Ureter (tissue), 1 donor: ENCODE measurements at places on chromosomes 11 and 22.

DNA sequence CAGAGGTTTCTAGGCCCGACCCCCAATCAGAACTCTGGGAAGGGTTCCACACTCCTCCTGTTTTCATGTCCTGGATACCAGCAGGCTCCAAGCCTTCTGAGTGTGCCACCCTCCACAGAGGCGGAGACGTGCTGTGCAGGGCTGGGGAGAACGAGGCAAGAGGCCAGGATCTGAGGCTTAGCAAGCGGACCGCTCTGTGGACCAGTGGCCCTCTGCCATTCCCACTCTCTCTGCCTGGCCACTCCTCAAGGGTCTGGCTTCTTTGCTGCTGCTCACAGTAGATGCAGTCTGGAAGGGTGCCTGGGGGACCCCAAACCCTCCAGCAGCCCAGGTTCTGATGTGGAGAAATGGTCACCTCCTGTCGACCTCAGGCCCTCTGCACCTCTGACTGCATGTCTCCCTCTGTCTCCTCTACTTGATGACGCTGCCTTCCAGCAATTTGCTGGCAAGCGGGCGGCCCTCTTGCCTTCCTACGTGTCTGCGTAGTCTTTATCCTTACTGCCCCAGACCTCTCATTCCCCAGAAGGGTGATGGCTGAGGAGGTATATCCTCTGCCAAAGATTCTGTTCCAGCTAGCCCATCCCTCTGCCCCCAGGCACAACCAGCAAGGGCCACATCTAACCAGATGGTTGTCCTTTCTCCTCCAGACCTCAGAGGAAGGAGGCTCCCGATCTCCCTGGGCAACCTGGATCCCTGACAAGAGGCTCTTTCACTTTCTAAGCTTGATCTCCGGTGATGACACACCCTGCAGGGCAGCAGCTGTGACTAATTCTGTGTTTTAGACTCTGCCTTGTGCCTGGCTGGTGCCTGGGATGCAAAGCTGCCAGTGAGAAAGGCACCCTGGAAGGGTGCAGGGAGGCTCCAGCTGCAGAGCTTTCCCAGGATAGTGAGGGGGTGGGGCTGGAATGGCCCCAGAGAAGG is 87.3 kb downstream of the NAT10 start:
- DNase-seq = peak; percentile 73

GRCh38 chr11:111766834-111767142 is 599 bp upstream of the PPP2R1B start:
- DNase-seq = no peak

DNA sequence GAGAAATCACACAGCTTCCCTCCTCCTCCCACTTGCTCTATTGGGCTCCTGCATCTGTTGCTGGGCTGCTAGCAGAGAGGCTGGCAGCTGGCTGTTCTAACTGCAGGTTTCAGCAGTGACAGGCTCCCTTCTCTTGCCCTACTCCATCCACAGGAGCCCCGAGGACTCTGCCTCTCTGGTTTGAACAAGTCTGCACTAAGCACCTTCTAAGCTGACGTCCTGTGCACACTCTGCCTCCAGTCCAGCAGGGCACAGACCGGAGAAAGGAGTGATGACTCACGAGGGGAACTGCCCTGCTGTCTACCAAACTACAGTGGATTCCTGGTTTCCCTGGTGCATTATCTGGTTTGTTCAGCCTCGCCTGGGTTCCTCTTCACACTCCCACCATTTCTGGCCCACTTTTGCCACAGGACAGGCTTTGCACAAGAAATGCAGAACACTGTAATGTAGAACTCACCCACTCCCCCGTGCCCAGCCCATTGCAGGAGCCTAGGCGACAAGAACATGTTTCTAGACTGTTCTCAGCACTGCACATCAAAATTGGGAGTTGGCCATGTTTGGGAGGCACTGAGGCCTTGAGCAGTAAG is 26.0 kb downstream of the IL10RA start:
- no peak for DNase-seq

- no peak for DNase-seq
Observed at GRCh38 chr22:27274770-27275449, 526.6 kb downstream of the MN1 start.

DNA sequence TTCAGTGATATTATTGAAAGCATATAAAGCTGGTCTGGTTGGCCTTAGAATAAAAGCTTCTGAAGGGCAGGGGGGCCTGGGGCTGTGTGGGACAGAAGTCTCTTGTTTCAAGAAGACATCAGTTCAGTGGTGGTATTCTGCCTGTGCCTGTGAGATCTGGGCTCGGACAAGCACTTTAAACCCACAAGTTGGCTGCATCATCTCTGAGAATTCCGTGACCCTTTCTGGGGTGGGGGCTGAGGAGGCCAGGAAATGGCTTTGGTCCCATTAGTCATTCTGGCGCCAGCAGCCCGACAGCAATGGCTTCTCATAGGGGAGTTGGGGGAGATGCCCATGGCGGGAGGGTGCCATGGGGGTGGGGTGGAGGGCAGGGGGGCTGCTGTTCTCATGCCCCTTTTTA is 104.1 kb downstream of the PKNOX2 start:
- no peak for DNase-seq

GRCh38 chr11:377883-378500 is 8.7 kb downstream of the B4GALNT4 start:
- DNase-seq = no peak

- no peak for DNase-seq
Observed at GRCh38 chr11:31764766-31765165, 46.4 kb downstream of the PAX6 start.

DNA sequence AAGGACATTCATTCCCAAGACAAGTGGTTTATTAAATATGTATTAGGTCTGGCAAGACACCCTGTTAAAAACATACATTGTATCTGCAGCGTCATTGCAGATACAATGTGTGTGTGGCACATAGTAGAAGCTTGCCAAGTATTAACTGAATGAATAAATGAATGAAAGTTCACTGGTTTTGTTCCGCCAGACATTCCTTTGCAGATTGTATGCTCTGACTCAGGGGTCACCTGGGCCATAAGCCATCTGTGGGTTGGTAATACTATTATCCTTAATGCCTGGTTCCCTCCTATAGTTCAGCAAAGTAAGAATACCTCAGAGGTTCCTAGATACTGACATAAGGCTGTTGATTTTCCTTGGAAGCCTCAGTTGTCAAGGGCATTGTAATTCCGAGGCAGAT is 377.3 kb upstream of the CCDC90B start:
- DNase-seq = no peak

DNA sequence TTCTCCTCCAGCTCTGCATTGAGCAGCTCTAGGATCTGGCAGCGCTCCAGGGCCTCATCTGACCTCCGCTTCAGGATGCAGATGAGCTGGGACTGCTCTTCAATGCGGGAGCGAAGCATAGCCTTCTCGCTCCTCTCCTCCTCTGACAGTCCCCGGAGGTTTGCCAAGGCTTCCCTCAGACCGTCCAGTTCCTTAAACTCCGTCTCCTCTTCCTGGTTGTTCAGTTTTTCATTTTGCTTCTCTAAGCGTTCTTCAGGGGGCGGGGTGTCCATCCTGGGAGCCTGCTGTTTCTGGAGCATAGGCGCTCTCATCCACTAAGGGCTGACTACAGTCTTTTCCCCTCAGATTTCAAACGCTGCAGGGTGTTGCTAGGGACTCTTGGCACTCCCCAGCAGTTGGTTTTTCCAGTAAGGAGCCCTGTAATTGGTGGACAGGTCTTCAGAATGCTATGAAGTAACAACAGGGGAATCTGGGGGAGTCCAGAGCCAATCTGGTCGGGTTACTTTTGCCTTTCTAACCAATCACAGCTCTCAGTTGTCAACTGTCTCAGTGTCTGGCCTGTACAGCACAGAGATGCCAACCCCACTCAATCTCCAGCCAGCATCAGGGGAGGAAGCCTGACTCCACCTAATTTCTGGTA is at the start of gene CCDC89:
Gene CCDC89 (minus strand): TSS at position 376 of the 640 bp plus-strand sequence. CDS start 65 bp downstream, at position 311.
- DNase-seq = peak; percentile 76
